ENCODE measurements at places on chromosomes 4 and X.
A peak's percentile ranks its signal among the peaks of the same experiment; 100 is the strongest.

DNA sequence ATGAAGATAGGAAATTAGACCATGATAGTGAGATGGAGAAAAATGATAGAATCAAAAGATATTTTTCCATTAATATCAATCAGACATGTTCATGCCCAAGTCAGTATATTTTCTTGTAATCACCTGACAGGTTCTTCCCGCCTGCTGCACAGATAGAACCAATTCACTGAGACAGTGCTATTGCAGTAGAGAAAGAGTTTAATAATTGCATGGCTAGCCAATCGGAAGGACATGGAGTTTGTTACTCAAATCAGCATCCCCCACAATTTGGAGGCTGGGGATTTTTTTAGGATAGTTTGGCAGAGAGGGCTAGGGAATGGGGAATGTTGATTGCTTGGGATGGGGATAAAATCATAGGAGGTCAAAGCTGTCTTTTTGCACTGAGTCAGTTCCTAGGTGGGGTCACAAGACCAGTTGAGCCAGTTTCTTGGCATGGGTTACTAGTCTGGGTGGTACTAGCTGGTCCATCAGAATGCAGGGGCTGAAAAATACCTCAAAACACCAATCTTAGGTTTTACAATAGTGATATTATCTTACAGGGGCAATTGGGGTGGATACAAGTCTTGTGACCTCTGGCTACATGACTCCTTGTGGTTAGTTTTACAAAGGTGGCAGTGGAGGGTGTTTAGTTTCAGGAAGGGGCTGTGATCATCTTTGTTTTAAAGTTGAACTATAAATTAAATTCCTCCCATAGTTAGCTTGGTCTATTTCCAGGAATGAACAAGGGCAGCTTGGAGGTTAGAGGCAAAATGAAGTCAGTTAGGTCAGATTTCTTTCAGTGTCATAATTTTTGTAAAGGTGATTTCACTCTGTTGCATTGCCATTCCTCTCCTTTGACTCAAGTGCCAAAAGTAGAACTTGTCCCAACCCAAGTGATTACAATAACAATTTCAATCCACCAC, 100.3 kb upstream of the PDE5A start:
- peak; percentile 52 for DNase-seq

- no peak for DNase-seq
These were observed 53.2 kb upstream of the PJA1 start for GRCh38 chrX:69218407-69218997.

DNA sequence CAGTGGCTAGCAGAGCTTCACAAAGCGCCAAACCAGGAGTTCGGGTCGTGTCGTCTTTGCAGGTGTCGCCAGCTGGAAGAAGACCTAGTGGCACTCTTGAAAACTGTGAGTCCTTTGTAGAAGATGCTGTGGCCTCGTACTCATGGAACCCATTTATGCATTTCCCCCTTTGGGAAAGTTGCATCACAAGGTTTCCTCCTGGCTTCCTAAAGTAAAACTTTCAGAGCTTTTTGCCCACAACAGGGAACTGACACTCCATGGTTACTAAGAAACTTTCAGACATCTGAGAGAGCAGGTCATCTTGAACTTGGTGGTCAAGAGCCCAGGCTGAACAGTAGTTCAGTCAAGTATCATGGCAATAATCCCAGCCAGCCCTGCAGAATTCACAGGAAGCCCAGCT, 15.9 kb upstream of the NOCT start:
- no peak for DNase-seq

DNA sequence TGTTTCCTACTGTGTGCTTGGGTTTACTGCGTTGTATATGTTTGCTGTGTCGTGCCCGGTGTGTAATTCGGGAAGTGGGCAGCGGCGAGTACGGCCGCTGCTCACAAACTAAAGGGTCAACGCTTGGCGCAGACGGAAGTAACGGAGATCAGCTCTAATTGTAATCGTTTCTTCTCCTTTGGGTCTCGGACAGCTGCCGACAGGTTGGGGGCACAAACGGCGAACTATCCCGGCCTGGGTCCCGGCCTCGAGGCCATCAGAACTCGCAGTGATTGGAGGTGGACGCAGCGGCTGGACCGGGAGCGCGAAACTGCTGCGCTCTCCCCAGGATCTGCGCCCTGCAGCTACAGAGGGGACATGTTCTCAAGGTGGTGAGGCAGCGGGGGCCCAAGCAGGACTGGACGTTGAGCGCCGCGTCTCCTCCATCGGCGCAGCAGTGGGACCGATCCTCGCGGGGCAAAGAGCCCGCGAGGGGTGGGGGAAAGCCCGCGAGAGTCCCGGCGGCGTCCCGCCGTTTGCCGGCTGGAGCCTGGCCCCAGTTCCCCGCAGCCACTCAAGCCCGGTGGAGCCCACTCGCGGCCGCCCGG, 516 bp upstream of the ZIC3 start:
- DNase-seq, result no peak

DNA sequence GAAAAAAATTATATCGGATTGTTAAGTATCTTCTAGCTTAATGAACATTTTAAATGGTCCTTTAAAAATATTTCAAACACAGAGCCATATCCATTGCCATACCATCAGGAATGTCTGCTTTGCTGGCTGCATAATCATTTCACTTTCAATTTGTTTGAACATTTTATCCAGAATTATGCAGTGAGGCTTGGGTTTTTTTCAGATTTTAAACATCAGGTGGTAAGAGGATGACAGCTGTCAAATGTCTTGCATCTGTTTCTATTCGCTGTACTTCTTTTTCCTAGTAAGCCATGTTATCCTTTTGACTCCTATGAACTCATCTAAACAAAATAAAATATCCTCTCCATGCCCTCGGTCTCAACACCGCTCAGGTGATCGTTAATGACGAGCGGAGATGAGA, 802 bp downstream of the RFC1 start:
- no peak for DNase-seq

DNA sequence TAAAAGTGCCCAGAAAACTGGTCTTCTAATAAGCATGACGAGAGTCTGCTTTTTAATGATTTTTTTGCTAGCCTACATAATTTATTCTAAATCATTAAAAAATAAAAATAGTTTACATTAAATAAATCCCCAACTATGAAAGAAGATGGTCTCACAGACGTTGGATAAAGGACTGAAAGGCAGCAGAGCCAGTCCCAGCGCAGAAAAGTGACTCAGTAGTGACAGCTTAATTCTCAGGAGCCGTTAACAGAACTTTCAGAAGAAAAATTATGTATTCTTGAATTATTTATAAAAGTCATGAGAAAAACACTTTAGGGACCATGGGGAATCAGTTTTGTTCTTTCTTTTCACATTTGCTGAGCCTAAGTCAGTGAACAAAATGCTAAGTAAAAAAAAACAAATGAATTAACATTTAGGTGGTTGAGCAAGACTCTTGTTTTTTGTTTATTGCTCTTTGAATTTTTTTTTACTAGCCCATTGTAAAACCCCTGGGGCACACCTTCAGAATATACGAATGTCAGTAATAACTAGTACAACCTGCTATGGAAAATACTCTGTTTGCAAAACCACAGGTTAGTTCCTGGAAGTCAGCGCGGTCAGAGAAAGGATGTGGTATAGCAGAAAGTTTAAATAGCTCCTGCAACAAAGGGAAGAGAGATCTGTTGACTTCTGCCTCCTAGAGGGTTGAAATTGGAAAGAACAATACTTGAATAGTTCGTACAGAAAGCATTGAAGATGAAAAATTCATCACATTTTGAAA, 50.4 kb upstream of the CCDC160 start:
- no peak for DNase-seq

DNA sequence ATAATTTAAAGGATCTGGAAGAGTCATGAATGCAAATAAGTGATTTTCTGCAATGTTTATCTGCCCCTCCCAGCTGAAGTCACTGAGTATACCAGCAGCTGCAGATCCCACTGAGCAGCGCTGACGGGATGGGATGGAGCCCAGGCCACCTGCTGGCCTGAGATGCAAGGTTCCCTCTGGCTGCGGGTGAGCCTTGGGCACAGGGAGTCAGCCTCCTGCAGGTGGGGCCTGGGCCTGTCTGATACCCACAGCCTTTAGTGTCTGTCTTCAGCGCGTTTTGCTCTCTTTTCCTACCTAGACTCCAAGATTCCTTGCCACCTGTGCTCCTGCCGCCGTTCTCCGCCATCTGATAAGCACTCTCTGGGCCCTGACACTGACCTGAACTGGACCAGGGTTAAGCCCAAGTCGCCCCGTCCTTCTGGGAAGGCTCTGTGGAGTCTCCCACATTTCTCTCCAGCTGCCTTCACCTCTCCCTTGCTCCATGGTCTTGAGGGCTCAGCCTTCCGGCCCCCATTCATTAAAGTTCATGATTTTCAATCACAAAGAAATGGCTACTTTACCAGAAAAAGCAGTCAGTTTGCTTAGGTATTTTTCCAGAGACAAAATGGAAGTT, 223.1 kb upstream of the FAT1 start:
- DNase-seq, result peak; percentile 29

DNA sequence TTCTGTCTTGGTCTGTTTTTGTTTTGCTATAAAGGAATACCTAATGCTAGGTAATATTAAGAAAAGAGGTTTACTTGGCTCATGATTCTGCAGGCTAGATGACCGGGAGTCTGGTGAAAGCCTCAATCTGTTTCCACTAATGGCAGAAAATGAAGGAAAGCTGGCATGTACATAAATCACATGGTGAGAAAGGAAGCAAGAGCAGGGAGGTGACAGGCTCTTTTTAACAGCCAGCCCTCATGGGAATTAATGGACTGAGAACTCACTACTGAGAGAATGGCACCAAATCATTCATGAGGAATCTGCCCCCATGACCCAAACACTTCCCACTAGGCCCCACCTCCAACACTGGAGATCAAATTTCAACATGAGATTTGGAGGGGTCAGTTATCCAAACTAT, 27.6 kb downstream of the SATL1 start:
- no peak for DNase-seq

- DNase-seq, result no peak
These were observed 241.7 kb upstream of the SPOCK3 start for GRCh38 chr4:167475951-167476350.

- no peak for DNase-seq
These were observed 311.6 kb downstream of the FAM133A start for GRCh38 chrX:93985344-93986307.

DNA sequence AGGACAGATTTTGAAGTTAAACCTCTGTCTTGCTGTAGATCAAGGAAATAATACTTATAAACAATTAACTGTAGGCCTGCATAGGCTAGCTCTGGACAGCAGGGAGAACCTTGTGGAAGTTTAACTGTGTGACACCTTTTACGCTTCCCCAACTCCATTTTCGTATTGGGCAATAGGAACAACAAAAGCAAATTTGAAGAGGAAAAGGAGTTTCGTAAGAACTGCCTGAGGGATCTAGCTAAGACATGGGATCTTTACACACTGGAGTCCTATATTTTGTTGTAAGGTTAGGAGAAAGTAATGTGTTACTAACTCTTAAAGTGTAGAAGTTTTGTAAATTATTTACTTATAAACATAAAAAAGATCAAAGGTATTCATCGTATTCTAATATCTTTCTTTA, 324.9 kb upstream of the CASK start:
- no peak for DNase-seq

DNA sequence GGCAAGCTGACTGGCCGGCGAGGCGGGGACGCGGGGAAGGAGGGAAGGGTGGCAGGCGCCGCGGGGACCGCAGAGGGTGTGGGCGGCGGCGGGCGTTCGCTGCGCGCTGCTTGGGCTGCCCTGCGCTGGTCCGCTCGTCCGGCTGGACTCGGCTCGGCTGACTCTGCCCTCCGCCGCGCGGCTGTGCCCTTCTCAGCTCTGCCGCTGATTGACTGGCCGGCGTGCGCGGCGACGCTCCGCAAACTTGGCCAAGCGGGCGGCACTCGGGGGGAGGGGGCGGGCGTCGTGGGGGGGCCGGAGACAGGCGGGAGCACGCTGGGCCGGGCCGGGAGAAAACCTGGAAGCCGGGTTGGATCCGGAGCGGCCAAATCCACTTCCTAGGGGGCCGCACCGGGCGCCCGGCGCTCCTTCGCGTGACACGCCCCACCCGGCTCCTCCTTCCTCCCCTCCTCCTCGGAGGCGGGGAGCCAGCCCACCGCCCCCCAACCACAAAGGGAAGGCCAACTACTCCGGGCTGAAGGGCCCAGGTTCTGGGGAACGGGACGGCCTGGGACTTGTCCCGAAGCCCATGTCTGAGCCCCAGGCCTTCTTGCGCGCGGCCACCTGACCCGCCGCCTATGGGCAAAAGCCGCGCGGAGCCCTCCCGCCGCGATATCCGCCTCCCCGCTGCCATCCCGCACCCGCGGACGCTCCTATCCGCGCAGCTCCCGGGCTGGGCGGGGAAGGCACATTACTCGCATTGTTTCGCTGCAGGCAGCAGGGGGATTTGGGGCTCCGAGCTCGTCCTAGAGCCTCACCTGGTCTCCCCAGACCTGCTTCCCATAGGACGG, at the start of gene GPC4:
Gene GPC4 (minus strand): TSS at position 214 of the 830 bp plus-strand sequence. CDS start 524 bp downstream, outside the sequence.
- DNase-seq, result peak; percentile 78

DNA sequence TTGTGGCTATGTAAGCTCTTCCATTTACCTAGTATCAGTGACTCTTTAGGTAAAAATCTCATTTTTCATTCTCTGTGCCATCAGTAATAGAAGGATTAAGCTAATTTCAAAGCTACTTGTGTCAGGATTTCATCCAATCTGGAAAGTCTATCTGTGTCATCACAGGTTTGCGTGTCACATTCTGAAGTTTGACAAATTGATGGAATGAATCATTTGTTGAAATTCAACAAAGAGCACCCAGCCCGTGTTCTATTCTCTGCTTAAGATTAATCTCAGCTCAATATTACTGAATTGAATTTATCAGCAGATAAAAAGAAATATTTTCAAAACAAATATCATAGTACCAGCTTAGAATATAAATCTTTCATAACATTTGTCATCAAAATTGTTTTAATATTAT, 35.8 kb downstream of the LANCL3 start:
- no peak for DNase-seq

GRCh38 chrX:10939424-10939823, 171.7 kb upstream of the HCCS start:
- peak; percentile 30 for DNase-seq

DNA sequence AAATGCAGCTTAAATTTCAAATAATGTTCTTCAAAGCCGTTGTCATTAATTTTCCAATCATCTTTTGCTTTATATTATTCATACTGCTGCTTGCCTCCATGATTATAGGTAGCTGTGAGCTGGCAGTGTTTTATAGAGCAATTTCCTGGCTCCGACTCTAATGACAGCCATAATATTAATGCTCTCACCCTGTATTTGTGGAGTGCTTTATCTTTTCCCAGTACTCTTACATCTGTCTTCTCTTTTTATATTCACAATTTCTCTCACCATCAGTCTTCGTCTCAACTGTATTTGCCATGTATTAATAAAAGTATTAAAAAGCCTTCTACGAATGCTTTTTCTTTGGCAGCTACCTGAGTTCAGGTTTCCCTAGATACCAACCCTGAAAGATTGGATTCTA, 21.0 kb downstream of the ATXN3L start:
- no peak for DNase-seq

DNA sequence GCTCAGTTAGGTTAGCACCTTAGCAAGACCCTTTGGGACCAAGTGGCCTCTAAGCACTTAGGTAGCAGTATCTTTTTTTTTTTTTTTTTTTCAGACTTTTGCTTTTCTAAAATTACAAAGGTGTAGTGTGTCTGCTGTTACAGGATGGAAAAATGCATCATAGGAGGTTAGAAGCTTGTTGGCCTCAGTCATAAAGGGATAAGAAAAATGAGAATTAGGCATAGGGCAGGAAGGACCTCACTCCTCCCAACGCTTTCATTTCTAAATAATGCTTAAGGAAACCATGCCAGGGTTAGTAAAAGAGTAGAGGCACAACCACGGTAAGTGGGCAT, 148.4 kb upstream of the PLAC1 start:
- no peak for DNase-seq

Measured in fibroblast of skin of right biceps (primary cell).